ENCODE measurements at places on chromosomes 12 and 14.

DNA sequence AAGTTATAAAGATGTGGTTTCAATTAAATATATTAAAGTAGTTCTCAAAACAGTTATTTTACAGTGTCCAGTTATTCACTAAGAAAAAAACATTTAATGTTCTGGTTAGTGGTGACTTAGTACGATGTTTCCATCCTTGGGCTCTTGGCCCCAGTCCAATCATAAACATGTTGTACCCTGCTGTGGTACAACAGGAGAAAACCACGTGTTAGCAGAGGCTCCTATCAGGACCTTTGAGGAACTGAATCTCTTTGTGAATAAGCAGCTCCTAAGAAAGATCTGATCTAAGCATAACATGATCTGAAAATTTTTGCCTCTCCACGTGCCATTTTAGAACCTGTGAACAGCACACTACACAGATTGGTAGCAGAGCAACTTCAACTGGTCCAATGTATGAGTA lies 234.0 kb downstream of the SYT1 start:
- DNase-seq, result no peak

DNA sequence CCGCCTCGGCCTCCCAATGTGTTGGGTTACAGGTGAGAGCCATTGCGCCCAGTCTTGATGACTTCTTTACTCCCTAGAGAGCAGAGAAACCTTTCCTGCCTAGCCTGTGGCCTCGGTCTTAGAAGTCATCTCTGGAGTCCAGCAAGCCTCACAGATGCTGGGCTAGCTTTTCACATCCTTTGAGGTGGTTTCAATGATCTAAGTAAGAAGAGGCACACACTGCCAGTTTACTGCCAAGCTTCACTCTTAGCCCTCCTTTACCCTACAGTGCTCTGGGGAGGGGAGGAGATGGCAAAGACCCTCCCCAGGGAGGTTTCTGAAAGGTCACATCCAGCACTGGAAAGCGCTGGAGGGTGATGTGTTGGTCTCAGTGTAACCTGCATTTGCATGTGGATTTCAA lies 304.8 kb downstream of the PCNX1 start:
- DNase-seq, result no peak

GRCh38 chr14:56294128-56294527 lies 175.9 kb downstream of the PELI2 start:
- DNase-seq, result no peak

DNA sequence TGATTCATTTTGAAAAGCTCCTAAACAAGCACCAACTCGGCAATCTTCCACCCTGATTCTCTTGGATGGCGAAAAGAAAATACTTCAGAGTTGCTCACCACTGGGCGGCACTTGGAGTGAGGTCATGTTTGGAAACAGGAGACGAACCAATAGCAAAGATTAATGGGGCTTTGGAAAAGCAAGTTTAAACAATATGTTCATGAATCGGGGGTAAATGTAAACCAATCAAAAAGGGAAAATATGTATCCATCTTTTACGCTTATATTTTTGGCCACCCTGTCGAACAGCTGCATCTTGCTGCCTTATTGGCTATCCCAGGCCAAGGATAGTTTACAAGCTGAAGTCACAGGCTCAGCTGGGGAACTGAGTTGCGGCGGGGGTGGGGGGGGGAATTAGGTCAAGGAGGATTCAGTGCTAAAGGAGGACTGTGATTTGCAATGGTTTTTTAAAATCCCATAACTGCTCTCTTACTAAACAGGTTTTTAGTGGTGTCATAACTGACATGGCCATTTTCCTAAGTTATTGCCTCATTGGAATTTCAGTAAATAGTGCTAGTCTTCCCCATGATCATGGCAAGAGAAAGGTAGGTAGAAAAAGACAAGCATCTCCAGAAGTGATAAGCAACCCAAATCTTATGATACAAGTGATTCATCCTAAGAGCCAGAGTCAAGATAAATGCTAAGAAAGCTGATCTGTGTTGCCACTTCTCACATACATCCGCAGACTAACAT lies 210.6 kb downstream of the PHLDA1 start:
- no peak for DNase-seq

GRCh38 chr12:54138219-54138618 lies 50.6 kb downstream of the SMUG1 start:
- no peak for DNase-seq

DNA sequence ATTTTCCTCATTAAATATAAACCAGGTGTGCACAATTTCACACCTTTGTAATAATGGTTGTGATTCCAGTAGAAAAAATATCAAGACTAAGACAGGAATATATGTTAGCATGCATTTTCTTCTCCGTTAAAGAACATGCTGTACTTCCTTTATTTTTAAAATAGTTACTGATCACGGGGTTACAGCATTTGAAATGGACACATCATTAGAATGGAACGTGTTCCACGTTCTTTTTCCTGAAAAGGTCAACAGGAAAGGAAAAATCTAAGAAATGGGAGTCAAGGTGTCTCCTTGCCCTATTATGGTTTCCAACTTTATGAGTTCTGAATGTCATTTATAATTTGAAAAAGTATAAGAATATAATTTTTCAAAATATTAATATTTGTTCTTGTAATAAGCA lies 1325.7 kb downstream of the SLC16A7 start:
- DNase-seq, result no peak

GRCh38 chr12:6614513-6615172 lies 7.5 kb upstream of the CHD4 start:
- no peak for DNase-seq

GRCh38 chr12:14802247-14802646 lies 1.0 kb downstream of the WBP11 start:
- no peak for DNase-seq

DNA sequence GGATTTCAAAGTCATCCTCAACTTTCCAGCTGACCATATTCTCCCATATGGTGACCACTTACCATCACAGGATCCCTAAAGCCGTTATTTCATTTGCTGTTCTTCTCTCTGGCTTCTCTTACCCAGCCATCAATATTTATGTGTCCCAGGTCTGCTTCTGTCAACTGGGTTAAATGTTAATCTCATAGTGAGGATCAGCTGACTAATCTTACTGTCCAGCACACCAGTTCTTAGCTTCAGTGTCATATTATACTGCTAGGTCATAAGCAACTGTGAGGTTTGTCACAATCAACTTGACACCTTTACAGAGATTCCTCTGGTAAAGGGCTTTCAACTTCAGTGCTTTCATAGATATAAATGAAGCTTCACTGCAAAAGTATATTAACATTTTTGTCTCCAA lies 294.4 kb downstream of the DIO2 start:
- no peak for DNase-seq

GRCh38 chr12:56221232-56221756 lies 428 bp downstream of the RNF41 start:
- peak; percentile 71 for DNase-seq

DNA sequence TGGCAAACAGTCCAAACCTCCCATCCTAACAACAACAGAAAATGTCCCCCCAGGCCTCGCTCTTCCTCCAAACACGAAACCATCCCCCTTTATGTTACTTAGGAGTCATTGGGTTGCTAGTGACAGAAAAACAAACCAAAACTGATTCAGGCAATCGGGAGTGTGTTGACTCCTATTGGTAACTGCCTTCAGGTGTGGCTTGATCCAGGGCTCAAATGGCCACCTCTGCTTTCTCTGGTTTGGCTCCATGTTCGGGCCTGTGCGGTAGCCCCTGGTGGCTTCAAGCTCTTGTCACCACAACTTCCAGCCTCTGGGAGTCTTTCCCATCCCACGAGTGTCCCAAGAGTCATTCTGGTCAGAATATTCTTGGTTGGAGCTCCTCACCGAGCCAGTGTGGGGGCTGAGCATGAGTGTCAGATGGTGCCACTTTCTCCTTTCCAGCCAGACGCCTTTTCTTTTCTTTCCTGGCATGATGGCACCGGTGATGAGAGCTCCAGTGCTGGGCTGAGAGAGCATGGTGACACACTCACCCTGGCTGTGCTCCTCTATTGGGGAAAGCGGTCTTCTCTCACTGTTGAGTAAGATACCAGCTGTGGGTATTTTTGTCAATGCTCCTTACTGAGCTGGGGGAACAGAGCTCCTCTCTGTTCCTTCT lies 38.6 kb downstream of the NOC4L start:
- no peak for DNase-seq

- DNase-seq, result no peak
Observed at GRCh38 chr12:74455429-74455828, 82.2 kb upstream of the ATXN7L3B start.

GRCh38 chr14:100581228-100582145 lies 5.7 kb downstream of the BEGAIN start:
- no peak for DNase-seq

- no peak for DNase-seq
Observed at GRCh38 chr14:95235351-95235750, 78.0 kb upstream of the DICER1 start.

- DNase-seq, result no peak
Observed at GRCh38 chr12:100716945-100717732, 77.4 kb upstream of the ANO4 start.

DNA sequence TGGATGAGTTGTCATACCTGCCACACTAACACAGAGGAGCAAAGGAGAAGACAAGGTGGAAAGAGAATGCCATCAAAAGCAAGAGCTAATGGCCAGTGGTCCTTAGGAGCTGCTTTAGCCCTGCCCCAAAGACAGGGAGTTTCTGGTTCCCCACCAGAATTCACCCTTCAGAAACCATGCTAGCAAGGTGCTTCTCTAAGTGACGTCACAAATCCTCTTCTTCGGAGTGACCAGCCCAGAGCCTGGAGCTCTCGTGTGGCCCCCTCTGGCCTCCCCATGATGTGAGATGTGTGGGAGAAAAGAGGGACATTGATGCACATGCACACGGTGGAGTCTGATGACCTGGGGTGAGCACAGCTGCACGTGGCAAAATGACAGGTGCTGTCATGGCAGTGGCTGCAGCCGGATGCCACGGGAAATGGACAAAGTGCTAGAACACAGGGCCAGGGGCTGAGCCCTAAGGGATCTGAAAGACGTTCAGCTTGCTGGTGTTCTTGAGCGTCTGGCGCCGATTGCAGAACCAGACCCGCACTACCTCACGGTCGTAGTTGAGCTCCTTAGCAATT lies 16.9 kb upstream of the TFCP2 start:
- DNase-seq, result no peak

- DNase-seq, result no peak
Observed at GRCh38 chr12:91871751-91872150, 273.9 kb downstream of the BTG1 start.

GRCh38 chr12:67182551-67182950 lies 86.6 kb upstream of the CAND1 start:
- DNase-seq, result no peak

DNA sequence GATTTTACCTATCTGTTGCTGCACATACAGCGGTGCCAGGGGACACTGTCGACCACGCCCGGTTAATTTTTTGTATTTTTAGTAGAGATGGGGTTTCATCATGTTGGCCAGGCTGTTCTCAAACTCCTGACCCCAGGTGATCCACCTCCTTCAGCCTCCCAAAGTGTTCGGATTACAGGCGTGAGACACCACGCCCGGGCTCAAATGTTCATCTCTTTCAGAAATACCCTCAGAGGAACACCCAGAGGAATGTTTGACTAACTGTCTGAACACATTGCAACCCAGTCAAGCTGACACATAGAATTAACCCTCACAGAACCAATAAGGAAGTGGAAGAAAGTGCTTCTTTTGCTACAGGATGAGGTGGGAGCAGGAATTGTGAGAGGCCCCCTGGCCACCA lies 15.0 kb upstream of the ETFBKMT start:
- no peak for DNase-seq

DNA sequence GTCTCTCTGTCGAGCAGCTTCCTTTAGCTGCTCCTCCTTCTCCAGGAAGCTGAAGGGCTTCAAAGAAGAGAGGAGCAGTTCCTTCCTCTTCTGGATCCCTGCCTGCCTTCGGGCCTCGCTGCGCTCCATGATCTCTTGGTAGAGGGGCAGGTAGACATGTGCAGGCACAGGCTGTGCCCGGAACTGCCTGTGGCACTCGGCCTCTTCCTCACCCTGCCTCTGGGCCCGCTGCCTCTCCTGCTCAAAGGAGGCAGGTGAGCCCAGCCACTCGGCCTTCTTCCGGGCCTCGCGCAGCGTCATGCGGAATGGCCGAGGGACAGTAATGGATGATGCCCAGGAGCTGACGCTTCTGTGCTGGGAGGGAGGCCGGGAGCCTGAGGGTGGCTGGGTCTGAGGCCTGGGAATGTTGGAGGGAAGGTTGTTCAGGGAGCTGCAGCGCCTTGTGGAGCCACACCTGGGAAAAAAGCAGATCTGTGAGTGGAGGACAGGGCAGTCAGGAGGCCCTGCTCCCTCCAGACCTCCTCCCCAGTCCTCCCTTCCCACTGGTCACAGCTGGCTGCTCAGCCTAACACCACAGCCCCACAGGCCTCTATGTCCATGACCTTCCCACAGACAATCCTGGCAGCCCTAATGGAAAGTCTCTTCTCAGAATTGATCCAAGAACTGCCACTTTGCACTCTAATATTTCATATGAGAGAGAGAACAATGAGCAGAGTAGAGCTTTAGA lies 5.3 kb downstream of the FAM161B start:
- DNase-seq, result no peak

GRCh38 chr14:70879448-70879847 lies 27.8 kb upstream of the PCNX1 start:
- DNase-seq, result no peak

- DNase-seq, result no peak
Observed at GRCh38 chr12:52055731-52056711, 4.8 kb downstream of the NR4A1 start.

- no peak for DNase-seq
Observed at GRCh38 chr12:130219929-130220705, 57.9 kb downstream of the FZD10 start.

GRCh38 chr14:20782280-20782890 lies 1.3 kb downstream of the RNASE6 start:
- no peak for DNase-seq

DNA sequence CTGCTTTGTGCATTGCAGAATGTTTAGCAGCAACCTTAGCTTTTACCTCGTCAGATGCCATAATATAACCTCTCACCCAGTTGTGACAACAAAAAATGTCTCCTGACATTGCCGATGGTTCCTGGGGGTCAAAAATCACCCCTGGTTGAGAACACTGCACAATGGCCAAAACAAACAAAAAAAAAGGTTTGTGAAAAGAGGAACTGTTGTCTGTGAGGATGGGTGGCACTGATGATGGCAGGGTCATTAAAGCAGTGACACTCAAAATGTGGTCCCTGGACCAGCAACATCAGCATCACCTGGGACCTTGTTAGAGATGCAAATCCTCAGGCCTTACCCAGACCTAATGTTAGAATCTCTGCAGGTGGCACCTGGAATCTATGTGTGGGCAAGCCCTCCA lies 36.4 kb upstream of the METAP2 start:
- DNase-seq, result no peak

GRCh38 chr12:51187370-51187987 lies 14.5 kb upstream of the TFCP2 start:
- no peak for DNase-seq

Measured in HTR-8/SVneo (cell line).